SK-N-SH (cell line): ENCODE measurements at places on chromosomes 16 and 17. TPM values are rescaled to one million over a fixed set of nuclear protein-coding genes. Genes with fewer than 3 reads are reported as not detected.

- H3K27me3 ChIP-seq = no peaks in the 10 kb centered on the region; the same call in 1 of the 2 replicates
- peak overlapping the region; percentile 89 for H3K4me3 ChIP-seq
- peak; percentile 67 for DNase-seq
- 0 out of 2 replicates have a peak, but pooled peaks cover 3% of the 10 kb centered on the region for H3K4me1 ChIP-seq
- H3K36me3 ChIP-seq = no peaks in the 10 kb centered on the region
- no peak overlapping the region for H3K27ac ChIP-seq
These were observed 1.1 kb downstream of the FAM171A2 start for GRCh38 chr17:44362459-44362948.

The WFIKKN2 gene
- polyA plus RNA-seq = not detected in 2 replicates

DNA sequence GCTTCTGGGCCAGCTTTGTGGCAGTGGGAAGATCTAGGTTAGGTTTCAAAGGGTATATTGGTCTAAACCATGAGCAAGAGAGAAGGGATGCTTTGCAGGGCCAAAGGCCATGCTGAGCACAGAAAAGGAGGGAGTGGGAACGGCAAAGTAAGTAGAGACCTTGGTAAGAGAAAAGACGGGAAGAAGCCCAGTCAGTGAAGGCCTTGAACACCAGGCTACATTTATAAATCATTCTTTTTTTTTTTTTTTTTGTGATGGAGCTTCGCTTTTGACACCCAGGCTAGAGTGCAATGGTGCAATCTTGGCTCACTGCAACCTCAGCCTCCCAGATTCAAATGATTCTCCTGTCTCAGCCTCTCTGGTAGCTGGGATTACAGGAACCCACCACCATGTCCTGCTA lies 18.1 kb downstream of the TOM1L2 start:
- no peak overlapping the region for H3K27ac ChIP-seq
- no peaks in the 10 kb centered on the region for H3K27me3 ChIP-seq
- no peak for DNase-seq
- no peaks in the 10 kb centered on the region; the same call in 1 of the 2 replicates for H3K36me3 ChIP-seq

The DHX40 gene
- 33.8 and 45.5 TPM in 2 replicates for polyA plus RNA-seq

DNA sequence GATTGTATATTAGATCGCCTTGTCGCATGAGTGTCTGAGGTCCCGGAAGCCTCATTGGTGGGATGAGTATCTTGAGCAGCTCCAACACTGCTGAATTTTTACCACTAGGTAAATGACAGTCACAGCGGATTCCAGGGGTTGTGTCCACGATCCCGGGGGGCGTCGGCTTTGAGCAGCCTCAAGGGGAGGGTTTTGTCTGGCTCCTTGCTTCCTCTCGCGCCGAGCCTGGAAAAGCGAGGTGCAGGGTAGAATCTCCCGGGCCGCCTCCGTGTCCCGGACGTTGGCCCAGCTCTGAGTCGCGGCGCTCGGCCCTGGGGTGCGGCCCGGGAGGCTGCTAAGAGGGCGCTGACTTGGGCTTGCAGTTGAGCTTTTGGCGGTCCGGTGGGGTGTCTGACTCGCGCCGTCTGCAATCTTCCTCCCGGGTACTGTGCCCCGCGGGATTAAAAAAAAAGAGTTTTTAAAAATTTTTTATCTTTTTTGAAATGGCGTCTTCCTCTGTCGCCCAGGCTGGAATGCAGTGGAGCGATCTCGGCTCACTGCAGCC lies 4.5 kb downstream of the OR1F1 start:
- DNase-seq = no peak
- H3K27me3 ChIP-seq = peaks cover 35% of the 10 kb centered on the region
- no peak overlapping the region for H3K4me3 ChIP-seq
- peaks cover 8% of the 10 kb centered on the region; the same call in 1 of the 2 replicates for H3K4me1 ChIP-seq
- no peaks in the 10 kb centered on the region for H3K36me3 ChIP-seq

- H3K36me3 ChIP-seq = no peaks in the 10 kb centered on the region
- no peaks in the 10 kb centered on the region for H3K4me1 ChIP-seq
- DNase-seq = no peak
- no peak overlapping the region for H3K4me3 ChIP-seq
- no peak overlapping the region for H3K27ac ChIP-seq
- no peaks in the 10 kb centered on the region for H3K27me3 ChIP-seq
These were observed 203.5 kb upstream of the GOT2 start for GRCh38 chr16:58937661-58938060.

DNA sequence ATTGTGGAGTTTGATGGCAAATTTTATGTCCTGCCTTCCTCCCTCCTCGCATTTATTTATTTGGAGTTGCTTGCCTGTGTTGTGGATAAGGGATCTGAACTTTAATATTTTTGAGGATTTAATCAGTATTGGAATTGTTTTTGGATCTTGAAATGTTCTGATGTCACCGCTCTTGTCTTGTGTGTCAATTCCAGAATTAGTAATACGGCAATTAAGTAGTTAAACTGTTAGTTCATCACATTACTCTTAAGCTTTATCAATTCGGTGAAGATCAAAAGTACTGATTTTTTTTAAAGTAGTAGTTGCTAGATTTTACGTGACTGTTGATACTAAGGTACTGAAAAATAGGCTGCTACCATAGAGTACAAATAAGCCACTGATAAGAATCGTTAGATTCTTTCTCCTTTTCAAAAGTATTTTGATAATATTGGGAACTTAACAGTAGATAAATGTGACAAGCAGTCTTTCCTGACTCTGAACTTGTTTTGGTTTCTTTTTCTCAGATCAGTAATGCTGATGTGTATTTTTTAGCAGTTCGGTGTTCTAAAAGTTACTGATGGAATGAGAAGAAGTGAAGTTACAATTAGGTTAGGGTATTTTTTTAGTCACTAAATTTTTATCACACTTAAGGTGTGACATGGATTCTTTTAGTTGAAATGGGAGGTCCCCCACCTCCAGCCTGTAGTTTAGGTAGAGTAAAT lies 2.0 kb downstream of the RBBP6 start:
- H3K4me3 ChIP-seq = peak overlapping the region; percentile 89
- H3K4me1 ChIP-seq = peaks cover 15% of the 10 kb centered on the region
- DNase-seq = no peak

- H3K36me3 ChIP-seq = no peaks in the 10 kb centered on the region
- H3K27me3 ChIP-seq = no peaks in the 10 kb centered on the region
- no peak for DNase-seq
- no peaks in the 10 kb centered on the region for H3K4me1 ChIP-seq
- no peak overlapping the region for H3K4me3 ChIP-seq
- H3K27ac ChIP-seq = no peak overlapping the region
These were observed 22.6 kb upstream of the WDR45B start for GRCh38 chr17:82670661-82671450.
